ENCODE measurements at places on chromosomes 7 and 10.

- no peak for DNase-seq
Measured at GRCh38 chr7:36755484-36755883, 31.2 kb upstream of the AOAH start.

- DNase-seq = no peak
Measured at GRCh38 chr7:150346922-150347321, 5.5 kb upstream of the RARRES2 start.

DNA sequence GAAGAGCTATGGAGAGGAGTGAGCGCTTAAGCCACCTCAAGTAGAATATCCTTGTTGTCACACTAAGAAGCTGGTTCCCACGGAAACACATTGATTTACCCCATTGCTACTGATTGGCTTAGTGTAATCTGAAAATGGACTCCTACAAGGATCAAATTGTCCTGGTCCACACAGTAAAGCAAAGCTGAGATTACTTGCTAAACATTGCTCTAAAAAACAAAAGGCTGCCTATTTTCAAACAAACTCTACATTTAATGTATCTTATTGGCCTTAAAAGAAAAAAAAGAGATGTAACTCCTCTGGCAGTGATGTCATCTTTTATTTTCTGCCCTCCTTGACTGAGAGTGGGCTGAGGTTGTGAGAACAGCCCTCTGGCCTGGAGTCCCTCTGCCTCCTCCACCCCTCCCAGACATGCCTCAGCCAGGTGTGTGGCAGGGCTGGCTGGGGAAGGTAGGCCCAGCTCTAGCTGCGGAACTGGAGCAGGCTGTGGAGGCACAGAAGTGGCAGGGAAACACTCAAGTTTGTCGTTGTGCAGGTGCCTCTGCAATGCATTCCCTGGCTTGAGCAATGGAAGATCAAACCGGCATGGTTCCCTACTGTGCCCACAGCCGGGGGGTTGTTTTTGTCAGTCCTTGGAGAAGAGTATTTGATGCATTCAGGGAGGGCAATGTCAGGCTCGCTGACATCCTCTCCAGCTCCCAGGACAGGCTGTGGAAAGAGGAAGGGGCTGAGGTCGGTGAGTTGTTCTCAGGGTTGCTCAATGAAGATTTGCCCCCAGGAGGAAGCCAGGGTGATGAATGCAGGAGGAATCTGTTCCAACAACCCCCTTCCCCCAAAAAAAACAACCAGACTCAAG is 9.1 kb downstream of the KLF6 start:
- peak; percentile 61 for DNase-seq

GRCh38 chr7:155368894-155369600 is 71.4 kb downstream of the INSIG1 start:
- no peak for DNase-seq

DNA sequence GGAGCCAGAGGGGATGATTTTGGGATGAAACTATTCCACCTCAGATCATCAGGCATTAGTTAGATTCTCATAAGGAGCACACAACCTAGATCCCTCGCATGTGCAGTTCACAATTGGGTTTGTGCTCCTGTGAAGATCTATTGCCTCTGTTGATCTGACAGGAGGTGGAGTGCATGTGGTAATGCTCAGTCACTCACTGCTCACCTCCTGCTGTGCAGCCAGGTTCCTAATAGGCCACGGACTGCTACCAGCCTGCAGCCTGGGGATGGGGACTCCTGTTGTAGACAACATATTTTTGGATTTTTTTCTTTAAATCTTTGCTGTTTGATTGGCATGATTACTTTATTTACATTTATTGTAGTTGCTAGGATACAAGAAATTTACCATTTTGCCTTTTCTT is 765.0 kb downstream of the INHBA start:
- no peak for DNase-seq

GRCh38 chr7:129370812-129371211 is 63.4 kb upstream of the STRIP2 start:
- no peak for DNase-seq
